ENCODE measurements at places on chromosomes 5 and 9. TPM values are rescaled to one million over a fixed set of nuclear protein-coding genes. Genes with fewer than 3 reads are reported as not detected.

Gene OR5C1
- total RNA-seq, result not detected

Gene MAPKAP1
- total RNA-seq, result 51.6 TPM

Gene TRIM36
- not detected for total RNA-seq

- H3K27me3 ChIP-seq, result no peaks in the 10 kb centered on the region
- no peak overlapping the region for H3K27ac ChIP-seq
- H3K4me1 ChIP-seq, result no peaks in the 10 kb centered on the region
- no peak for DNase-seq
These were observed 1026.1 kb upstream of the DMAC1 start for GRCh38 chr9:8825585-8826147.

DNA sequence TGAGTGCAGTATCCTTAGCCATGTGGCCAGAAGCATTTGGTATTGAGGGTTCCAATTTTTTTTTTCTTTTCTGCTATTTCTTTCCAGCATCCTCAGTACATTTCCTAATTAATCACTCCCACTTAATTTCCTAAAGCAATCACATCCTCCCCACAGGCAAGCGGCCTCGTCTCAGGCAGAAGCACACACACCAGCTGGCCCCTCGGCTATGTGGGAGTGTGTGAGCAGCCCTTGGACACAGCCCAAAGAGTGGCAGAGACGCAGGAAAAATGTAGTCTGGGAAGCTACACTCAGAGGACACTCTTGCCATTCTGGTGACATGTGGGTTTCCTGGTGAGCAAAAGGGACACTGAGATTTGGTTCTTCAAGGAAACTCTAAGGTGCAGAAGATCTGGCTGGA is 20.7 kb downstream of the SLIT3 start:
- no peak overlapping the region for H3K4me3 ChIP-seq
- no peak overlapping the region for H3K27ac ChIP-seq
- DNase-seq, result no peak

GRCh38 chr5:136020383-136021015 is 8.3 kb upstream of the TGFBI start:
- no peak overlapping the region for H3K27ac ChIP-seq
- no peaks in the 10 kb centered on the region for H3K36me3 ChIP-seq
- H3K27me3 ChIP-seq, result no peaks in the 10 kb centered on the region
- H3K4me1 ChIP-seq, result no peaks in the 10 kb centered on the region
- H3K4me3 ChIP-seq, result no peak overlapping the region

GRCh38 chr5:88845081-88845697 is 37.8 kb downstream of the MEF2C start:
- no peak overlapping the region for H3K4me3 ChIP-seq
- DNase-seq, result no peak
- H3K27ac ChIP-seq, result no peak overlapping the region
- H3K27me3 ChIP-seq, result no peaks in the 10 kb centered on the region

- no peaks in the 10 kb centered on the region for H3K36me3 ChIP-seq
- H3K4me1 ChIP-seq, result no peaks in the 10 kb centered on the region
- H3K4me3 ChIP-seq, result no peak overlapping the region
These were observed 153.1 kb downstream of the CCDC192 start for GRCh38 chr5:127856292-127856691.

- H3K4me3 ChIP-seq, result no peak overlapping the region
- DNase-seq, result no peak
- H3K27me3 ChIP-seq, result no peaks in the 10 kb centered on the region
These were observed 324.5 kb downstream of the ARRDC3 start for GRCh38 chr5:91058575-91058974.

DNA sequence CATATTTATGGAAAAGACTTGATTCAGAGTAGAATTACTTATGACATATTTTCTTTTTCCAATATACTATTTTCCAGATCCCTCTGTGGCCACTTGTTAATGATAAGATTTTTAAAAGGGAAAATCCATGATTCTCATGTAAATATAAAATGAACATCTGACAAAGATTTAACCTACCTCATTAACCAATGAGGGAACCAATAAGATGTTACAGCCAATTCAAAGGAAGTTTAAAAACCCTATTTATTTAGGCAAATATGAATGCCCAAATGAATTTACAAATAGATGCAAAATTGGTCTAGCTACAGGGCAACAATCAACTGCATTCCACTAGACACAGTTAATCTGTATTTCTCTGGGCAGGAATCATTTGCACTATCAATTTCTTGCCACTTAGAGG is 226.8 kb downstream of the ADAMTSL1 start:
- H3K4me1 ChIP-seq, result no peaks in the 10 kb centered on the region
- H3K27ac ChIP-seq, result no peak overlapping the region
- no peak overlapping the region for H3K4me3 ChIP-seq
- no peaks in the 10 kb centered on the region for H3K27me3 ChIP-seq
- no peaks in the 10 kb centered on the region for H3K36me3 ChIP-seq
